ENCODE measurements at places on chromosomes 2 and 18. TPM values are rescaled to one million over a fixed set of nuclear protein-coding genes. Genes with fewer than 3 reads are reported as not detected.

GRCh38 chr18:23710068-23710527 is 20.8 kb downstream of the LAMA3 start:
- DNase-seq = no peak

- no peak for DNase-seq
These were observed 41.4 kb upstream of the MAPRE2 start for GRCh38 chr18:34999756-35000289.

DNA sequence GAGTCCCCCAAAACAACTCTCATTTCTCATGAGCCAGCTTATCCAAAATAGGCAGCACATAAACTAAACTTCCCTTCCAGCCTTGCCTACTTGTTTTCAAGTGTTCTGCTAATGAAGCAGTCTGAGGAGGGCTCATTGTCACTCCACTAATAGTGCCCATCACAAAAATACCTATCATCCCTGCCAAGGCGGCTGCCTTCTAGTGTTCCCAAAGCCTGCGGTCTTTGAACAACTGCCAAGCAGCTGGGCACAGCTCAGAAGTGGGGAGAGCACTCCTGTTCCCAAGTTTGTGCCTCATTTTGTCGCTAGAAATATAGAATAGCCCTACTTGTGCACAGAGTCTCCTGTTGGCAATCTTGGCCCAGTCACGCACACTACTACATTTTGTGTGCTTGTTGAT is 50.3 kb downstream of the DTNA start:
- no peak for DNase-seq

DNA sequence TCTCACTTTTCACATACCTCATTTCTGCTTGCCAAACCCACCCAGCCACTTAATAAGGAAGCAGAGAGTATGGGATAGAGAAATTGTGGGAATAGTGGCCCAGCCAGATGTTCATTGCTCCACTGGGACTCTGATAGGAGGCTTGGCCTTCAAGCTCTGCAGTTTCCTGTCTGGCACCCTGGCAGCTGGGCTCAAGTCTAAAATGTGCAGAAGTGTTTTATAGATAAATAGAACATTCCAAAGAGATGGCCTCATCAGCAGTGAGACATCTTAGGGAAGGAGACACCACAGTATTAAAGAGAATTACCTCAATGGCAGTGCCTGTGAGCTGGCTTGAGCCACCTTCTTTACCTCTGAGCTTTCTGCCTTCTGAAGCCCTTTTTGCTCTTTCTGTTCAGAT is 24.7 kb downstream of the COPS7B start:
- no peak for DNase-seq

DNA sequence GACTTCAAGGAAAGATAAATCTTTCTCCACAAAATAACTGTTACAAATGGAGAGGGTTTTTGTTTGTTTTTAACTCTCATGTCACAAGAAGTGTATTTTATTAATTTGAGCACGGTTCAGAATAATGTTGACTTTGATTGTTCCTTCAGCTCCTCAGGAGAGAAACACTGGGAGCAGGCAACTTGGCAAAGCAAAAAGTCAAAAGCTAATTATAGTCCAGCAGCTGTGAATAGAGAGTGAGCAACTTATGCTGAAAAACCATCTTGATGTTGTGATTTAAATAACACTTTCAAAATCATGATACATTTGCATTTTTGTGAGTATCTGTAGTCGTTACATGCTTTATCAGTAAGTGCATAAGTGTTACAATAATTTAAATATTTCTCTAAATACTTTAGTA is 37.5 kb upstream of the TTN start:
- DNase-seq = no peak

GRCh38 chr2:3596901-3597417 is 2.0 kb downstream of the COLEC11 start:
- peak; percentile 65 for DNase-seq

DNA sequence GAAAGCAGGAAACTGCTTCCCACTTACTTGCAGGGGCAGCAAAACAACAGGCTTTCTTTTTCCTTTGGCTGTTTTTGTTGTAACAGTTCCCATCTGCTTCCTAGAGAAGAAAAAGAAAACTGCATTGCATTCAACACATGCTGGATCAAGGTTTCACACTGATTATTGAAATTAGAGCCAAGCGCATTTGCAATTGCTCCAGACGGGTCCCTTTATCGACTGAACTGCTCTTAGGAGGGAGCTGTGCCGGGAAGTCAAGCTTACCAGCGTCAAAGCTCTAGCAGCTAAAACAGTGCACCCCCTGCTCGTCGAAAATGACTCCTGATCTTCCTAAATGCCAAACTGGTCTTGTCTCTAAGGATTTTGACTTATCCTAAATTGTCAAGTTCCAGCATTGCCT is 164.0 kb upstream of the SESTD1 start:
- no peak for DNase-seq

DNA sequence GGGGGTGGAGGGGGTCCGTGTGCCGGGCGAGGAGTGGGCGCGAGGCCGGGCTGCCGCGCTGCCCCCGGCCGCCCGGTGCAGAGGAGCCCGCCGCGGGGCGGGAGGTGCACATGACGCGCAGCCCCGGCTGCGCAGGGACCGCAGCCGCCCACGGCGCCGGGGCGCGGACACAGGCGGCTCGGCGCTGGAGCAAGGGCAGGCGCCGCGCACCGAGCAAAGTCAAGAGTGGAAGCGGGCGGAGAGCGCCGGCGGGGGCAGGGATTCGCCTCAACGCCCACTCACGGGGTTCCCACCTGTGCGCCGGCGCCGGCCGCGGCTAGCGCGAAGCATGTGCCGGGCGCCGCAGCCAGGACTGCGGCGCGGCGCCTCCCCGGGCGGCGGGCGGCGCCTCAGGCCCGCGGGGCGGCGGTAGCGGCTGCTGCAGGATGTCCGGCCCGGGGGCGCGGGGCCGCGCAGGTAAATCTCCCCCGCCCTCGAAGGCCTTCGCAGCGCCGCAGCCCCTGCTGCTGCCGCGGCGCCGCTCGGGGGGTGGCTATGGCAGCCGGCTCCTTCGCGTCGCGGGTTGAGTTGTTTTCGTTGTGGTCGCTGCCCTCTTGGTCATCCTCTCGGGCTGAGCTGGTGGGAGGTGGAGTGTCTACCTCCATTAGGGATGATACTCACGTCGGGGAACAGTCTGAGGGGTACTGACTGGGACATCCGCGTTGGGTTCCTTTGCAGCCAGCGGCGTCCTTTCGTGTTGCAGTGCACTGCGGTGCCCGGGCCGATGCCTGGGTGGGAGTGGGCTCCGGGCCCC is 216.3 kb upstream of the DTNA start:
- DNase-seq = peak; percentile 18

GCG gene
- total RNA-seq = not detected

TMEM198 gene
- total RNA-seq = 1.3 TPM

ZSCAN30 gene
- 14.6 TPM for total RNA-seq

DSG4 gene
- not detected for total RNA-seq

COL3A1 gene
- 528 TPM for total RNA-seq

All from lung (tissue), 17 donors.